ENCODE measurements at places on chromosomes 4 and X. TPM values are rescaled to one million over a fixed set of nuclear protein-coding genes. Genes with fewer than 3 reads are reported as not detected.

Gene GUCY1B1
- total RNA-seq = 2.8 TPM

Gene UGT2A3
- not detected for total RNA-seq

Gene CPE
- total RNA-seq = 8.9 TPM

Gene SHROOM2
- 14.1 TPM for total RNA-seq

Gene ANK2
- total RNA-seq = 46.0 TPM

Gene ZCCHC18
- 1.5 TPM for total RNA-seq

Gene TIGD4
- 0.14 TPM for total RNA-seq

Gene ARL9
- 0.29 TPM for total RNA-seq

Gene CT47B1
- total RNA-seq = not detected

Gene NLRP2B
- total RNA-seq = not detected

Gene GABRE
- total RNA-seq = 0.21 TPM

Gene FGF13
- 9.6 TPM for total RNA-seq

Gene PDE6B
- 19.7 TPM for total RNA-seq

Gene DIPK2B
- total RNA-seq = not detected

Gene STAP1
- not detected for total RNA-seq

Gene HSFX2
- not detected for total RNA-seq

Gene SRPX2
- 1.4 TPM for total RNA-seq

Gene SCRG1
- total RNA-seq = not detected

Gene ADH7
- total RNA-seq = not detected

Gene DAPP1
- total RNA-seq = 29.0 TPM

Gene JADE3
- 11.2 TPM for total RNA-seq

Gene CCDC120
- total RNA-seq = 6.4 TPM

Gene FABP2
- not detected for total RNA-seq

Gene MBNL3
- 3.0 TPM for total RNA-seq

Gene ZFP92
- 1.8 TPM for total RNA-seq

Gene PNCK
- 0.34 TPM for total RNA-seq

Gene TRIM61
- 4.5 TPM for total RNA-seq

Data from kidney epithelial cell (primary cell).